ENCODE measurements at places on chromosomes 1 and 21. TPM values are rescaled to one million over a fixed set of nuclear protein-coding genes. Genes with fewer than 3 reads are reported as not detected.

SHISA4 gene
- 215 TPM for total RNA-seq

- H3K27ac ChIP-seq, result no peak overlapping the region
- H3K4me1 ChIP-seq, result no peaks in the 10 kb centered on the region
- no peaks in the 10 kb centered on the region for H3K27me3 ChIP-seq
- H3K4me3 ChIP-seq, result no peak overlapping the region
- H3K36me3 ChIP-seq, result no peaks in the 10 kb centered on the region
Measured at GRCh38 chr1:174812016-174812415, 187.7 kb upstream of the CACYBP start.

DNA sequence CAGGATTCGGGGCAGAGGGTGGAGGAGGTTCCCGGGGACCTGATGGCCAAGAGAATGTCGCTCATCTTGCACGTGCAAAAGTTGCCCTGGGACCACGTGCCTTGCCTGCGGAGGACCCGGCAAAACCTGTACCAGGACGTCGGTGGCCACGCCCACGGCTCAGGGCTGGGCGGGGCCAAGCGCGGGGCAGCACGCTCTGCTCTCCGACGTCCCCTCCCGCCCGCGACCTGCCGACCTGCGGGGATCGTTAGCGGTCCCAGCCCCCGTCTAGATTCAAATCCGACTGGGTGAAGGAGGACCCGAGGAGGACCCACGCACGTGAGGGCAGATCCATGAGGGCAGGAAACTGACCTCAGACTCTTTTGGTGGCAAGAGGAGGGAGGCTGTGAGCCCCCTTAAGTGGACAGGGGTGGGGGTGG is at the start of gene C1orf167:
Gene C1orf167, plus strand, starts transcription at position 206 of the 419 bp plus-strand sequence. CDS start 2,208 bp downstream, outside the sequence.
- no peak within 1 kb of the TSS for H3K27ac ChIP-seq
- peaks cover 6% of the 10 kb centered on the region for H3K27me3 ChIP-seq
- no peak within 1 kb of the TSS for H3K4me3 ChIP-seq
- no peak for DNase-seq

DNA sequence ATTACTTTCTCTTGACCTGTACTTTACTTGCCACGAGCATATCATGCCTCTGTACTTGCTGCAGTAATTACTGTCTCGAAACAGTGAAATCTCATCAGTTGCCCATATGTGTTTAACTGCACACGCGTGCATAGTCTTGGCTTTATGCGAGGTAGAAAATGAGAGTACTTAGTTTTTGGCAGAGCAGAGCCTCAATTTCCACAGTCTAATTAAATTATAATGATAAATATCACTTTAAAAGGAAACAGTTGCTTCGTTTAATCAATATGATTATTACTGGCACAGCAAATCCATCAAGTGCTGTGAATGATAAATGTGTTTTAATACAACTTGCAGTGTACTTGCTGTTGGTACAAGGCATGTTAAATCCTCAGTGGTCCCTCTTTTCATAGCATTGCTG is 47.6 kb downstream of the ADARB1 start:
- H3K36me3 ChIP-seq, result no peaks in the 10 kb centered on the region
- DNase-seq, result no peak
- H3K4me3 ChIP-seq, result no peak overlapping the region
- no peaks in the 10 kb centered on the region for H3K27me3 ChIP-seq
- H3K4me1 ChIP-seq, result peaks cover 18% of the 10 kb centered on the region
- H3K27ac ChIP-seq, result no peak overlapping the region

- no peak for DNase-seq
- no peaks in the 10 kb centered on the region for H3K36me3 ChIP-seq
- H3K4me3 ChIP-seq, result no peak overlapping the region
Measured at GRCh38 chr1:10208537-10208936, 1.8 kb upstream of the KIF1B start.

All from heart left ventricle (tissue), 16 donors.